ENCODE measurements at places on chromosomes 6 and 20.

DNA sequence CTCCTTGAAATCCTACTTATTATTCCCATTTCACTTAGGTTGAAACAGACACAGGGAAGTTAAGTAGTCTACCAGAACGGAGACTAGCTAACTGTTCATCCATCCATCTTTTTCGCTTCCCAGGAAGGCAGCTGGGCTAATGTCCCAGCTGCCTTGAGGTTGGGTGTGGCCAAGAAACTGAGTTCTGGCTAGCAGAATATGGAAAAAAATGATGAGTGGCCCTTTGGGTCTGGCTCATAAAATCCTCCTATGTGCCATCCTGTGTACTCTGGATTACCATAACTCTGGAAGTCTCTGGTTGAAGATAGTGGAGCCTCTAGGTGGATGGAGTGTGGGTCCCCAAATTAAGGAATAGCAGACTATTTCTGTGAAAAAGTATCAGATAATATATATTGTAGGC lies 206.2 kb downstream of the HIVEP2 start:
- no peak for DNase-seq

- no peak for DNase-seq
These were observed 11.4 kb downstream of the PKIG start for GRCh38 chr20:44593751-44594150.

DNA sequence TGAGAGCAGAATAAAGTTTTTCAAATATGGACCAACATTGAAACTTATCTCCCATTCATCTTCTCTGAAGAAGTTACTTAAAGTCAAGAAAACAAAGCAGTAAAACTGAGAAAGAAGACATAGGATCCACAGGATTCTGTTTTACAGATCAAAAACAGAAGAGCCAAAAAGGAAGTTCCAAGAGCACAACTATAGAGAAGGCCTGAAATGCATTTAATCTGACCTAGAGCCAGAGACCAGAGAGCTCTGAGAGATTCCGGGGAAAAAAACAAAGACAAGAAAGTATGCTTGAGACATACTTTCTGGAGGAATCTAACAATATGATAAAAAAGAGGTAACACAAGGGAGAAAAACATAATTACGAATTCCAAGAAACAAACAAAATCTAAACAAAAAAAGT lies 26.1 kb downstream of the SRPK1 start:
- DNase-seq, result no peak

GRCh38 chr20:32792316-32792715 lies 27.4 kb upstream of the MAPRE1 start:
- DNase-seq, result peak; percentile 19

DNA sequence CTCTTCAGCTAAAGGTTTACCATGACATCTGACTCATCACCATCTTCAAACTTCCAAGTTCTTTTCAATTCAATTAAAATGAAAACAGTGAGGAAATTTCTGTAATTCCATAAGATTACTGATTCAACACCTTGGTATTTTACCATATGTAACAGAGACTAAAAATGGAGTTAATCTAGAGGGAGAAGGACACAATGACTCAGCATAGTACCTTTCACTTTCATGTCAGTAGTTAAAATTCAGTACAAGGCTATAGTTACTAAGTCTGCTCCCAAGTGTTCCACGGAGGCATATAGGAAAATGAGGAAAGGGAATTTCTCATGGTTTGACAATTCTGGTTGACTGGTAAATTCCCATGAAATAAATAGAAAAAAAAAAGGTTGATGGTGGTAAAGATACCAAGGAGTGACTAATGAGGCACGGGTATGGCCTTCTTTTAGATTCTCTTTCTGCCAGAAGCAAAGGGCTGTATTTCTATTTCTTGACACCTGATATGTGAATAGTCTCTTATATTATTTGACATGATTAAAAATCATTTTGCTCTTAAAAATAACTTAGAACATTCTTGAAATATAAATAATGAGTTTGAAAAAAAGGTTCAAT lies 526.7 kb upstream of the ADGRB3 start:
- no peak for DNase-seq

GRCh38 chr20:60955706-60956105 lies 296.4 kb upstream of the CDH4 start:
- DNase-seq, result no peak

GRCh38 chr6:136767570-136768309 lies 24.5 kb downstream of the MAP3K5 start:
- no peak for DNase-seq

- no peak for DNase-seq
These were observed 234.9 kb downstream of the OGFRL1 start for GRCh38 chr6:71523548-71523947.

DNA sequence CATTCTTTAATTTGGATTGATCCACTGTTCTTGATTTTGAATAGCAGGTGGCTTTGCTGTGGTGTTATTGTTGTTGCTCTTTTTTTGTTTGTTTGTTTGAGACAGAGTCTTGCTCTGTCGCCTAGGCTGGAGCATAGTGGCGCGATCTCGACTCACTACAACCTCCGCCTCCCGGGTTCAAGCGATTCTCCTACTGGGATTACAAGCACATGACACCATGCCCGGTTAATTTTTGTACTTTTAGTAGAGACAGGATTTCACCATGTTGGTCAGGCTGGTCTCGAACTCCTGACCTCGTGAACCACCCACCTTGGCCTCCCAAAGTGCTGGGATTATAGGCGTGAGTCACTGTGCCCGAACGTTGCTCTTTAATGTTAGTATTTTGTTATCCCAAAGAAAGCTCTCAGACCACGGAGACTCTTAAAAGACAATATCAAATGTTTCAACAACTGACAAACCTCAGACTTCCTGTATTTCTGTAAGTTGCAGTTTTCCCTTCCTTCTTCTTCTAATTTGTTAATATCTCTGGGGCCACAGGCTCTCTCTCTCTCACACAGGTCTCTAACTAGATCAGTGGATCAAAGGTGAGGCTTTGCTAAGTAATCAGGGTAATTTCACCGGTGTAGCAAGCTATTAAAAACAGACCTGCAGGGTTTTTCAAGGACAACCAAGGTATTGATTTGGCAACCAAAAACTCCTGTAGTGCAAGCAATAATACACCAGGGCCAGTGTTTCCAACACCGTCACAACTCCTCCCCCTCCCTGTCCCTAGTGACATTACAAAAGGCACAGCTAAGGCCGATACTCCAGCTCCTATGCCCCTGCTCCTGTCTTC lies 48.8 kb upstream of the ZNF217 start:
- no peak for DNase-seq

- no peak for DNase-seq
These were observed 317.0 kb upstream of the SULF2 start for GRCh38 chr20:48102076-48102787.

GRCh38 chr6:48919555-48919954 lies 543.5 kb downstream of the MMUT start:
- DNase-seq, result no peak

DNA sequence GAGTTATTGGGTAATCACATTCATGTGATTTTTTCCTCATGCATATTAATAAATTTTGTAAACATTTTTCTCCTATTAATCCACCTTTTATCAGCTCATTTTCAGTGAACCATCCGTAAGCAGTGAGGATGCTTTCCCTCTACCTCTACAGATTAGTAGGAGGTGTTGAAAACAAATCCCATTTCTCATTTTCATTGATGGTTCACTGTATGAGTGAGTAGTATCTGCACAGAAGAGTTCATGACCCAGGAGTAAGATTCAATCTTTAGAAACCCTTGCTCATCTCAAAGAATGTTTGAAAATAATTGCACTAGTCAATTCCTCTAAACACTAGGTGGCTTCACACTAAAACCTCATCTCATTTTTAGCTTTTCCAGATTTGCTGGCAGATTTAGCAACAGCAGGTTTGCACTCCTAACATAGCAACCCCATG lies 440.0 kb downstream of the HAO1 start:
- no peak for DNase-seq

GRCh38 chr20:63178446-63178820 lies 37.5 kb downstream of the YTHDF1 start:
- no peak for DNase-seq

- no peak for DNase-seq
These were observed 52.6 kb downstream of the BMP5 start for GRCh38 chr6:55822815-55823214.

Data from globus pallidus (tissue), 1 donor.